ENCODE measurements at places on chromosomes 5 and 9.

DNA sequence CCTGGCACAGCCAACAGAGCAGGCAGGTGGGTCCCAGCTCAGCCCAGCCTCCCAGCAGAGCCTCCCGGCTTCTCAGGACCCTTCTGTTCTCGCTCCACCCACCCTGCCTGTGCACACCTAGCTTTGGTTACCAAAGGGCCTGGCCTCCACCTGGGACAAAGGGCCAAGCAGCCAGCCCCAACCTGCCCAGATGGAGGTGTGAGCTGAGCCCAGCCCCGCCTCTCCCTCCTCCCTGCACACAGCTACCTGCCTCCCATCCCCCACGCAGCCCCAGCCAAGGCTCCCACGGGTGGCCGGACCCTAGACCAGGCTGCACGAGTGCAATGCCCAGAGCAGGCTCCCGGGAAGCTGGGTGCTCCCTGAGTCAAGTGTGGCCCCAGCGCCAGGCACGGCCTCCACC lies 5.6 kb downstream of the TPRN start:
- DNase-seq, result no peak

- no peak for DNase-seq
Observed at GRCh38 chr9:125145425-125145824, 2.1 kb upstream of the SCAI start.

DNA sequence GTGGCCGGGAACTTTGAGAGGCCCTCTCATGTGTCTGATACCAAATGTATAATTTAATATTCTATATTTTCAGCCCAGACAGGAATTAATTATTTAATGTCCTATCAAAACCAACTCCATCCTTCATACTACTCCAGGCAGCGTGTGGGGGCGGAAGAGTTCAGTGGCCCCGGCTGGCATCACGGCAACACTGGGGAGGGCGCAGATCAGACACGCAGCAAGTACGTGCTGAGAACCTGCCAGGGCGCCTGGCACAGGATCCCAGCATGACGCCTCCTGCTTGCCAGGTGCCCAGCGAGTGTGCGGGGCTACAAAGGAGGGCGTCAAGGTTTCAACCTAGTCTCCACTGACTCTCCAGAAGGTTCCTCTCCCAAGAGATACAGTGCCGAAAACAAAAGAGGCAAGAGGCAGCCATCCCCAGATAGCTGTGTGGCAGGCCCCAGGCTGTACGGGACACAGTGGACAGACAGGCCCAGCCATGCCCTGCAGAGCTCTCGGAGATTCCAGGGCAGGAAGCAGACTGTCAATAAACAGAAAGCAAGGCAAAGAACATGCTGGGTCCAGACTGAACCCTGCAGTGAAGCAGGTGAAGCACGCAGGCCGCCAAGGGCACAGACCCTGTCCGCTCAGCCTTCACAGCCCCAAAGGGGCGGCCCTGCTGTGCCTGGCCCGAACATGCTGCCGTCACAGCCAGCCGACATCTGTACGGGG lies 110.3 kb downstream of the VAV2 start:
- no peak for DNase-seq

- no peak for DNase-seq
Observed at GRCh38 chr9:118209343-118209742, 505.1 kb downstream of the TLR4 start.

- DNase-seq, result no peak
Observed at GRCh38 chr9:93898026-93898425, 57.1 kb downstream of the BARX1 start.

DNA sequence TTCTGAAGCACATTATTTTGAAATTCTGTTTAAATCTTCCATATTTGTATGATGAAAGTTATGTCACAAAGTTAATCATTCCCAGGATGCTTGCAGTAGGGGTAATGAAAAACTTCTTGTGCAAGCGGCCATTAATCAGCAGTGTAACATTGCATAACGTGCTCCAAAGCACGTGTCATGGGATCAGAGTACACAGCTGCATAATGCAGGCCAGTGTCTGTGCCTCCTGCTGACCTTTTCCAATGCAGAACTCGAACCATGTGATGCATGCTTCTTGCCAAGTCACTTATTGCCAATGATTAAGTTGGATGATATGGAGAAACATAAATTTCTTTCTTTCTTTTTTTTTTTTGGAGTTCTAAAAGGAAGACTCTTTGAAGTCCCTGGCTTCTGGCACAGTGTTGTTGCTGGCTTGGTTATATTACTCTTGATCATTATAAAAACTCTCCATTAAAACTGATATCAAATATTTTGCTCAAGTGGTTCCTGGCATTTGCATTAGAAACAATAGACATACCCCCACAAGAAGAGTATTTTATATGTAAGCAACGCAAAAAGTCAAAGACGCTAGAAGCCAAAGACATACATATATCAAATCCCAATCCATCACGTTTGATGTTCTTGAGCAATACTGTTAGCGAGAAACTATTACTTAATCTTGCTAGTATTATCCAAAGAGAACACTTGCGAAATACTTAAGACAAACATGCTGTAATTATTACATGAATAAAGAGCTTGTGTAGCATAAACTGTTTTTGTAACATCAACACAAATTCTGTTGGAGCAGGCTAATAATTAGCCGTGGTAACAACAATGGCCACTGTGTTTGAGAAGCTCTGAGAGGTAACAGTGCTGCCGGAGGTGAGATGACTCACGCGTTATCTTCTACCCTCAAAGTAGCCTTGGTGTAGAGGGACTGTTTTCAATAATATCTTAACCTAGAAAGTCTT lies 164.2 kb downstream of the AUH start:
- no peak for DNase-seq

GRCh38 chr9:134026581-134026980 lies 1.3 kb downstream of the BRD3OS start:
- DNase-seq, result no peak

DNA sequence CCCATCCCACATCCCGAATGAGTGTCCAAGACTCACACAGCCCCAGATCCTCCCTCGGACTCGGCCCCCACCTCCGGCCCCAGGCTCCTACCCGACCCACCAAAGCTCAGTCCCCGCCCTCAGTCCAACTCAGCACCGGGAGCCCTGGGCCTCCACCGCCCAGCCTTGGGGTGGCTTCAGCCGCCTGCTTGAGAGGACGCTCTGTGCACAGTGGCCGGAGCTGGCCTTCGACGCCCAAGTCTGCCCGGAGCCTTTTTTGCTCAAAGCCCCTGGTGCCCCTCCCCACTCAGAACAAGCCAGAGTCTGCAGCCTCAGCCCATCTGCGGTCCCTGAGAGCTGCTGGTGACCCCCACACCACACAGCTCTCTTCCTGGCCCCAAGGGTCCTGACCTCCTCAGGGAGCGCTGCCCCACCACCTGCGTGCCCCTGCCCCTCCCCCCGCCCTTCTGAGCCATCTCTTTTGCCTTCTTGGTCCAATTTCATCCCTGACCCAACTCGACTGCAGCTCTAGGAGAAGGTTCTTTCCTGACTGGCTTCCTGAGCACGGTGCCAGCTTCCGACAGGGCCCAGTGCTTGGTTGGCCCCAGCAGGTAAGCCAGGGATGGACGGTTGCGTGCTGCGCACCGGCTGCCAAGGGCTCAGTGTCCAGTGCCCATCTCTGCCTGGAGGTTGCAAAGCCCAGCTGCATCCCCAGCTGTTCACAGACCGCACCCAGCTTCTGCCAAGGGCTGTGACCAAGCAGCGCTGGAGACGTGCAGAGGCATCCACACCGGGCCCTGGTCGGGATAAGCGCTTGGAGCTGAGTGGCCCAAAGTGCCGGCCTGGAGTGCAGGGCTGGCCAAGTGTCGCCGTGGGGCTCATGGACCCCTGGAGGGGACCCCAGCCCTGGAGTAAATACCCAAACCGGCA lies 27.7 kb upstream of the NSMF start:
- DNase-seq, result no peak

DNA sequence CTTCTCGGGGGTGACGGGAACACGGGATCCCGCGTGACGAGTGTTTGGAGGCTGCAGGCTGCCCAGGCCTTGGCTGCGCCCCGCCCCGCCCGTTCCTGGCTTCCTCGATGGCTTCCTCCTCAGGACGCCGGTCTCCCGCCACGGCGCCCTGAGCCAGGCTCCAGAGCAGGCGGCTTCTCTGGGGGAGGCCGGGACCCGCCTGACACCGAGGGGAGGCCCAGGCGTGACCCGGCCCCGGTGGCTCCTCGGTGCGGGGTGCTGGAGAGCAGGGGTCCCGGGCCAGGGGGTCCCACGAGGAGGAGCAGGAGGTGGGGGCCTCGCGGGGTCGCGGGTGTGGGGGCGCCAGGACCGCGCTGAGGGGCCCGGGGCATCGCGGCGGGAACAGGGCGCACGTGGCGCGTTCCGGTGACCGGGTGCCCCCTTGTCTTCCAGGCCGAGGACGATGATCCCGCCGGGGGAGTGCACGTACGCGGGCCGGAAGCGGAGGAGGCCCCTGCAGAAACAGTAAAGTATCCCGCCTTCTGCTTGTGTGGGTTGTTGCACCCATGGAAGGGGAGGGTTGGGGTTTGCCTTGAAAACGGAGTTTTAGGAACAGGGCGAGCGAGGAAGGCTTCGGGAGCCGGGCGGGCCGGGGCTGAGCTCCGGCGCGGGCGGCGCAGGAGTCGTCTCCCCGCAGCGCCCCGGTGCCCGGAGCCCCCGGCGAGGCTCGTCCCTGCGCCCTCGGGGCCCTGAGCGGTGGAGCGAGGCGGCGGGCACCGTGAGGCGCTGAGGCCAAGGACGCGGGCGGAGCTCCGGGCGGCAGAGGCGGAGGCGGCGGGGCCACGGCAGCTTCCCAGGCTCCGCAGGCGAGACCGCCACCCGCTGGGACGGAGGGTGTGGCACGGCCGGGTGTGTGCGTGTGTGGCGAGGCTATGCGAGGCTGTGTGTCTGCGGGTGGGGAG lies 22.2 kb downstream of the AHRR start:
- DNase-seq, result no peak

DNA sequence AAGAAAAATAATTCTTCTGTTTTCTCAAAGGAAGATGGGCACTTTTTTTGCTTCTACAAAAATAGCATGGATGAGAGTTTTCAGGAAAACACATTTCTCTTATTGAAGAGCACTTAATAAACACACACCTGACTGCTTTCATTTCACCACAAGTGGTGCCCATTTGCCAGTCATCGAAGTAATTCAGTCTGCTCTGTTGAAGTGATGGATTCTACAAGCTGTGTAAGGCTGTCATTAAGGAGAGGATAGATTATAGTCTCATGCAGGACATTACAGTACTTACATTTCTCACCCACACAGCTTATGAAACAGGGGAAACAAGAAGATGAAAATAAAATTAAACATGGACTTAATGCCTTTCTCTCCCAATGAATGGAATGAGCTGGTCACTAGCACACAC lies 165.2 kb downstream of the NR2F1-AS1 start:
- no peak for DNase-seq

DNA sequence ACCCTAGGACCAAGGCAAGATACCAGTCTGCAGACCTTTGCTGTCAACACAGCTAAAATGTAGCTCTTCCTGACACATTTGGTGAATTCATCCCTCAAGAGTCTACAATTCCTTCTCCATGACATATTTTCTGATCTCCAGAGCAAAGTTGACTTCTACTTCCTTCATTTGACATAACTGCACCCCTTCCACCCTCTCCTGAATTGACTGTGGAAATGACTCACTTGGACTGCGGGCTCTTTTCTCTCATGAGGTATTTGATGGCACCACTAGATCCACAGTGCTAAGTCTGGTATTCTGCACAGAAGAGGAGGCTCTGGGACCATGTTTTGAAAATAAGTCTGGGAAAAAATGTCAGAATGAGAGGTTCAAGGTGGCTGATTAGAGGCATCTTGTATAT lies 338.4 kb upstream of the TRPC7 start:
- no peak for DNase-seq

- DNase-seq, result no peak
Observed at GRCh38 chr9:101408374-101409078, 9.9 kb downstream of the ZNF189 start.

GRCh38 chr5:142627383-142628217 lies 58.3 kb downstream of the FGF1 start:
- no peak for DNase-seq

DNA sequence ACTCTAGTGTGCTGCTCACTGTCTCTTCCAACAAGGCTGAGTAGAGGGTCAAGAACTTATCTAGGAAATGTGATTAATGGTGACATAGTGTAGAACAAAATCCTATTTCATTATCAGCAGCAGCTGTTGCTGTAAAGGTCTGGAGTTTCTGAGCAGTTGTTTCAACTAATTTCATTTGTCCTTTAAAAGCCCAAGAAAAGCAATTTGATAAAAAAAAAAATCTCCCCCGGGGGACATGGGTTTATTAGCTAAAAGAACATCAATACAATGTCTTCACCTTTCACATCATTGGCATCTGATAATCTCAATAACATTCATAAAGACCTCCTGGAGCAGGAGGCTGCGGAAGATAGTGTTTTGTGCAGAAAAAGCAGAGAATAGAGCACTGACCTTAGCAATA lies 468.1 kb downstream of the KCTD16 start:
- no peak for DNase-seq

DNA sequence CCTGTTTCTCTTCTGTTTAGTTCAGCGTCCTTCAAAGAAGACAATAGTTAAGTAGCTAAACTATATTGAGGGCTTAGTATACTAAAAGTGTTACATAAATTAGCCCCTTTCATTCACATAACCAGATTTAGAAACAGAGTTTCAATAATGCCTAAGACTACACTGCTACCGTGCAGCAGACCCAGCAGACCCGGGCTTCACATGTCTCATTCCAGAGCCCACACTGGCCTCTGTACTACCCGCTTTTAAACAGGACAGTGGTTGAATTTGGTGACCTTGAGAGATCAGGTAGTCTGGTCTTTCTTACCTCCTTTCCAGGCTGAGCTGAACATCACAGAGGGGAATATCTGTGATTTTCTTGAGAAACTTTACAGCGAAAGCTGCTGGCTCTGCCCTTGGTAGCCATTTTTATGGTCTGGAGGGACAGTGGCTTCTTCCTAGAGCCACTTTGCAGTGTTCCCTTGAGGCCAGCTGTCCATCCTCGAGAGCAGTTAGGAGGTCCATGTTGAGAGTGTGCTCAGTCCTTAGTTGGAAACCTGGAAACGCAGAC lies 56.5 kb downstream of the SLC22A5 start:
- DNase-seq, result no peak

- DNase-seq, result no peak
Observed at GRCh38 chr5:158911693-158912363, 187.9 kb downstream of the EBF1 start.

DNA sequence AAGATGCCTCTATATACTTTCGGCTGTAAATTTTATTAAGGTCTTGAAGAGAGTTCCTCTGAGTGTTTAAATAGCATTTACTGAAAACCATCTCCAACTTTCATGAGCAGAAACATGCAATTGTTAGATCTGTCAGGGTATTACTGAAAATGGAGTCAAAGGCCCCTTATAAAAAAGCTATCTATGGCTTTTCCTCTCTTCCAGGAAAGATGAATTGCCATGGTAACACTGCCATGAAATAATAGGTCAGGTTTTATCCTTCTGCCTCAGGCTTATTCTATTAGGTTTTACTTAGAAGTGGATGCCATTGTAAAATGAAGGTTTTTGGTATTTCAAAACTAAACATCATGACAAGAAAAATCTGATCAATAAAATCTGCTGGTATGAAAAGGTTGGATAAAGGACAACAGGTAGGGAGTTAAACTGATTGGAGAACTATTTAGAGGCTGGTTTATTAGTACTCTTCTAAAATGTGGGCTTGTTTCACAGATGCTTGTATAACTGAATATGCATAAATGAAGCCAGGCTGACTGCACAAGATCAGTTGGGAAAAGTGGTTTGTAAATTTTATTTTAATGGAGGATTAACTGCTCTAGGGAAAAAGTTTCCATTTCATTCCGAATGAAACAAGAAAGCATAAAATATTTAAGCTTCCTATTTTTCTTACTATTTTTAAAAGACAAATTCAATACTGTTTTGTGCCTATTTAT lies 135.5 kb downstream of the RAB3C start:
- no peak for DNase-seq

- DNase-seq, result no peak
Observed at GRCh38 chr9:36471359-36471758, 71.3 kb upstream of the RNF38 start.
